Left lobe of liver (tissue), 2 donors: ENCODE measurements at places on chromosomes 3 and 15. TPM values are rescaled to one million over a fixed set of nuclear protein-coding genes. Genes with fewer than 3 reads are reported as not detected.
A peak's percentile ranks its signal among the peaks of the same experiment; 100 is the strongest.

DNA sequence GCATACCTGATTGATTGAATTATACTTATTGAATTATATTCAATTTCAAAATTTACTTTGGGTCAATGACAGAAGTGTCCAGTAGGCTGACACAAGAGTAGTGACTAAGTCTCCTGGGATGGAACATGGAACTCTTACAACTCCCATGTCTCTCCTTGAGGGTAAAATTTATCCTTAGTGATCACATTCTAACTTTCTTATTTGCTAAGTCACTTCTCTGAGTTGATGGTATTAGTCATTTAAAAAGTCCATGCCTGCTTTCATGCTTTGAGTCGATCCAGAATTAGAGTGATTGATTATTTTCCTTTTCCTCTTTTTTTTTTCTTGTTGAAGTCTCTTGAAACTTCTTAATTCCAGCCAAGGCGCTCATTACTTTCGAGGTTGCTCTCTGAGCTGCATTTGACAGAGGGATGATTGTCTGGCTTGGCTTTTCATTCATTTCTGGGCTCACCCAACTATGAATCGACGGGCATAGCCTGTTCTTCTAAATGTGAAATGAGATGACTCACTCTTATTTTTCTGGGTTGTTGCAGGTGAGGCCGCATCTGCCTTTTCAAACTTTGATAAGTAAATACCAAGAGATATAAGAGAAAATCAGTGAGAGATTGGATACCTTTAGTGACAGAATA lies 34.9 kb downstream of the LRRC3B start:
- DNase-seq = no peak

The ETFA gene
- total RNA-seq = 291 TPM

DNA sequence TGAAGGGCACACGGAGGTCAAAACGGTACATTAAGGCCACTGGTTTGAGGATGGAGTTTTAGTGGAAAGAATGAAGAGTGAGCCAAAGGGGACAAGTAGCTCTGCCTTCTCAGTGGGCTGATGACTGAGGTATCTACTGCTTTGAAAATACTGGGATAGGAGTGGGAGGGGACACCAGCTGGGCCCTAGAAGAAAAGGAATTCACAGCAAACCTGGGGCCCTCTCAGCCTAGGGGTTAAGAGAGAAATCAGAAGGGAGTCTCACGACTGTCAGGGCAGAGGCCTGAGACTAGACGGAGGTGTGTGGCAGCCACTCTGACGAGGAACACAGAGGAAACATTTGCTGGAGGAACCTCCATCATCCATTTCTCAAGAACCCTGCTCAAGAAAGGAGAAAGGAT lies 75.1 kb downstream of the TNIK start:
- DNase-seq = no peak

The THSD4 gene
- total RNA-seq = 19.5 TPM

The SEMA6D gene
- total RNA-seq = 2.7 TPM

The GREM1 gene
- 2.2 TPM for total RNA-seq

GRCh38 chr3:186381424-186382216 lies 19.6 kb upstream of the DGKG start:
- no peak for DNase-seq

The HYAL3 gene
- total RNA-seq = 2.9 TPM

- DNase-seq = no peak
Observed at GRCh38 chr3:65284546-65284945, 596.7 kb upstream of the ADAMTS9 start.

DNA sequence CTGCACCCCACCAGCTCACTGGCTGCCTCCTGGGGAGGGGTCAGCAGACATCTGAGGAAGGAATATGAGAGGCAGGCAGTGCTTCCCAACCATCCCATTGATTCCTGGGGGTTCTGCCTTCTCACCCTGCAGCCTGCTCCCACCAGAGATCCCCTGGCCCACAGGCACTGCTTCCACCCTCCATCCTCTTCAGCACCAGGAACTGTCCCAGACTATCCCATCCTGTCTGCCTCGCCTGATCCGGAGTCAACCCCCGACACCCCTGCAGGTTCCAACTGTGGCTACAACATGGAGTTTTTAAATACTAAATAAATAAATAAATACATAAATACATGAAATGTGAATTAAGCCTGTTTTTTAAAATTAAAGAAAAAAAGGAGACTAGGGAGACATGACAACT lies 43.6 kb downstream of the CACNA2D2 start:
- DNase-seq = no peak

The VPS13C gene
- total RNA-seq = 18.7 TPM

The KLF15 gene
- total RNA-seq = 105 TPM

DNA sequence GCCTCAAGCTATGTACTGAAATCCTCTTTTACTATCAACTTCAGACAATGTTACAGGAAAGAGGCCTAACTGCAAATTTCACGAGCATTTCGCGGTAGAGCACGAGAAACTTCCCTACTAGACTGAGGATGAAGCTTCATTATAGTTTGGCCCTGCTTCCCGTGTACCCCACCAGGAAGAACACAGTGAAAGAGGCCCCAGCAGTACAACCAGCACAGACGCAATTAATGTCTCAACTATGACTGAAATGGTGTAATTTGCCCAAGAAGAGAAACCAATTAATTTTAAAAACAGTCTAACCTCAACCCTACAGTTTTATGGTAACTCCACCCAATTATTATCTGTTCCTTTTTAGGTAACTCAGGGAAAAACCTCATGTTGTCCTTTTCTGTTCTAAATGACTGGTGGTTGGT lies 12.1 kb downstream of the CHSY1 start:
- DNase-seq = no peak

- DNase-seq = no peak
Observed at GRCh38 chr3:178558637-178559036, 22.4 kb downstream of the KCNMB2 start.

GRCh38 chr15:67820992-67821783 lies 4.1 kb upstream of the SKOR1 start:
- no peak for DNase-seq

DNA sequence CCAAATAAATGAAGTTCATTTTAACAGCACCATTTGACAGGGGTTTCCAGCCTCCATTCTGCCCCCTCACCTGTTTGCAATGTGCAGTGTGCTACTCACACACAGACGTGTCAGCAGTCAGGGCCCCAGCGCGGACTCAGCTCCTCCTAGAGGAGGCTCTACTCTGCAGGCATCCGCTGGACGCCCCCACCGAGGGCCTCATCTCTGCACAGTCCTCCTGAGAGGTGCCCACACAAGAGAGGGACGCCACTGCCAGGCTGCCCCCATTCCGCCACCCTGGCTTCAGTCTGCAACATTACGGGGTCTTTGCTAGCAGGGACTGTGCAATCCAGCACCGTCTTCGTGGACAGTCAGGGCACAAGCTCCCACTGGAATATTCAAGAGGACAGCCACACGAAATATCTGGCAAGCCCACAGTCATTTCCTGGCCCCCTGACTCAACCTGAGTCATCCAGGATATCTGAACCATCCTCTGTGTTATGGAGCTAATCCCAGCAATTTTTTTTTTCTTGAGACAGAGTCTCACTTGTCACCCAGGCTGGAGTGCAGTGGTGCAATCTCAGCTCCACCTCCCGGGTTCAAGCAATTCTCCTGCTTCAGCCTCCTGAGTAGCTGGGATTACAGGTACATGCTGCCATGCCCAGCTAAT lies 255.0 kb downstream of the OCA2 start:
- DNase-seq = no peak

DNA sequence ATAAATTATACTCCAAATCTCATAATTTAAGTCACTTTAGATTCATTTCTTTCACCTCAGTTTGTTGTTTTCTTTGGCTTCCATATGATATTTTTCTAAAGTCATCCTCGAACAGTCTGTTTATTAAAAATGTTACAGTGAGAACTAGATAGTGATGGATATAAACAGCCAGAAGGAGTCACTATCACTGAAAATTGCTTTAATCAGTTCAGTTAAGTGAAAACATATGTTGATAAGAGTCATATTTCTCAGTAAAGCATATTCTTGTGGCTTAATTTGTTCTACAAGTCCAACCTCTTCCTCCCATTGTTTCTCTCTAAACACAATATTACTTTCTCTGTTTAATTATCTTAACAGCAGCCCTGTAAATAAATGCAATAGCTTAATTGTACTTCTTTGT lies 427.5 kb upstream of the ALCAM start:
- DNase-seq = no peak

DNA sequence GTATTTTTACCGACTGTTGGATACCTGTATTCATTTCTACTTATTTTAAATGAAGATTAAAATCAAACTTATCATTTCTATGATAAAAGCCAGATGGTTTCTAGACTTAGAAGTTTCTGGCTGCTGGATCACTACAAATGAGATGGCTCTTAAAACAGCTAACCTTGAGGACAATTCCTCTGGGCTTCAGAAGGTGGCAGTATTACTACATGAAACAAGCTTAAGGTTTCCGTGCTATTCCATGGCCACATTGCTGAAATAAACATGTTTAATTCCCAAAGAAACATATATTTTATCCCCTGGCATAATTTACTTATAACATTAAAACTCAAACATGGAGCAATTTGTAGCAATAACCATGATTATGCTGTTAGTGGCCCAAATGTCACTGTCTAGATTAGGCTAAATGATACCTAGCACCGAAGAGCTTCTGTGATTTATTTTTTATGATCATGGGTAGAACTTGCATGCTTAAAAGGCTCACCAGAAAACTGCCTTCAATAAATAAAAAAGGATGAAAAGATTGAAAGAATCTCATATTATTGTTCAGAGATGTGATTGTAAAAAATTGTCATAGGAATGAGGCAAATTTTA lies 204.0 kb upstream of the NANOGP8 start:
- DNase-seq = no peak

DNA sequence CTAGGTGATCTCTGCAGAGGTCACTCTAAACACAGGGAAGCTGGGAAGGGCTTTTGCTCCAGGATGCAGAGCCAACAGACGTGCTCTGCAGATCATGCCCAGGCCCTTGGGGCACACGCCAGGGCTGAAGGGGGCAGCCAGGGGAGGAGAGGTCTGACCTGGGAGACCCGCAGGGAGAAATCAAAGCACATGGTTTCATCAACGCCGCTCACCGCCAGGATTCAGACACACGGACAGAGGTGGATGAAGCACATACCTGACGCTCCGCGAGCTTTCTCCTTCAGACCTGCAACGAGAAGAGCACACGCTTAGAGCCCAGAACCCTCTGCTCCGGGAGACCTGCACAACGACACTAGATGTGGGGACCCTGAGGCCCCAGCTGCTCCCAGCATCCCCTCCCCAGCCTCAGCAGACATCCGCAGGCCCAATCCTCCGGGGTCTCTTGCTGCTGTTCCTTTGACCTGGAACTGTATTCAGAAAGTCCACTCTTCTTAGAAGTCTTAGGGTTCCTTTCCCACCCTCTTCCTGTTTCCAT lies 90.7 kb upstream of the IQSEC1 start:
- no peak for DNase-seq

GRCh38 chr3:178485756-178486155 lies 50.5 kb upstream of the KCNMB2 start:
- DNase-seq = no peak

The UBL7 gene
- total RNA-seq = 15.4 TPM

- no peak for DNase-seq
Observed at GRCh38 chr3:65330072-65330471, 642.3 kb upstream of the ADAMTS9 start.

The BNC1 gene
- total RNA-seq = 0.13 TPM

The PRRT3 gene
- total RNA-seq = 0.50 TPM

GRCh38 chr3:10351013-10351735 lies 30.3 kb upstream of the SEC13 start:
- no peak for DNase-seq

The NMD3 gene
- 40.9 TPM for total RNA-seq

The ZNF621 gene
- 8.1 TPM for total RNA-seq

DNA sequence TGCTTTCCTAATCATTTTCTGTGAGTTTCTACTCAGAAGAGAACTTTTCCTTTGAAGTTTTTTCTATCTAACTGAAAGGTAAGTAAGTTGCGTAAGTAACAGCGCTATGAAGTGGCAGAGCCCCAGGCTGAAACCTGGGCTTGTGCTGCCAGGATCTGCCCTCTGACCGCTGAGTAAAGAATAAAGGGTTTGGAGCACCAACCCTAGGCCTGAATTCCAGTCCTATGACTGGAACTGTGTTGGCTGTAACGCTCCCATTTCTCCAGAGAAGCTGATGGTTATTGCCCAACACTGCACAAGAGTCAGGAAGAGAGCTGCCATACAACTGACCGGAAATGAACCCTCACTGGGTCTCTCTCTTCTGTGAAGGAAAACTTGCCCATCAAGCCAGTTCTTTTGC lies 87.0 kb downstream of the FOXB1 start:
- DNase-seq = peak; percentile 90

GRCh38 chr3:146796078-146796477 lies 190.9 kb upstream of the PLSCR5 start:
- no peak for DNase-seq

DNA sequence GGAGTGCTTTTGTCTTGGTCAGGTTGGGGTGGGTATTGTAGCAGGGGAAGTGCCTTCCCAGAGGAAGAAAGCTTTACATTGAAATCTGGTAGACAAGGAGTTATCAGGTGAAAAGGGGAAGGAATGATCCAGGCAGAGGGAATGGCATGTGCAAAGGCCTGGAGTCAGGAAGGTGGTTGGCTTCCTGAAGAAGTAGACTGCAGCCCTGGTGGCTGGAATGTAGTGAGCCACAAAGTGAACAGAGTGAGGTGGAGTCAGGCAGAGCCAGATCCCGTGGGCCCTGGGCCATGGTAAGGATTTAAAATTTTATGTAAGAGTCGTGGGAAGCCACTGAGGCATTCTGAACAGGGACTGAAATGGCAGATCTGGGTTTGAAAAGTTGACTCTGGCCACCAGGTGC lies 58.3 kb downstream of the RAB11A start:
- DNase-seq = no peak

DNA sequence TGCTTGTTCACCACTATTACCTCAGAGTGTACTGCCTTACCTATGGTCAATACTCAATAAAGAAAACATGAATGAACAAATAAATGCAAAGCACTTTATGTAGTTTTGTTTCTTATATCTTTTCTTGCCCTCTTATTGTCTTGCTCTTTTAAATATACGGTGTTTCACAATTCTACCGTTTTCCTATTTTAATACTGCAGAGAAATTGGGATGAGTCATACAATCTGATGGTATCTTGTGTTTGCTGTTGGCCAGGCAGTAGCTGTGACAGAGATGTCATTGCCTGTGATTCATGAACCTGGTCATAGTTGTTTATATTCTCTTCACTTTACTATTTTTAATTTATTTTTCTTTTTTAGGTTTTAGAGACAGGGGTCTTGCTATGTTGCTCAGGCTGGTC lies 48.3 kb downstream of the SERP1 start:
- DNase-seq = no peak

The DUSP7 gene
- total RNA-seq = 4.3 TPM
